Left hindlimb (tissue), 1 donor: ENCODE measurements at places on chromosomes 5 and 9.

GRCh38 chr5:137837491-137838394 is 29.9 kb upstream of the MYOT start:
- DNase-seq: no peak

- no peak for DNase-seq
Observed at GRCh38 chr9:35415402-35416097, 74.4 kb upstream of the RUSC2 start.

- DNase-seq: no peak
Observed at GRCh38 chr9:98539954-98540353, 168.8 kb downstream of the GABBR2 start.

DNA sequence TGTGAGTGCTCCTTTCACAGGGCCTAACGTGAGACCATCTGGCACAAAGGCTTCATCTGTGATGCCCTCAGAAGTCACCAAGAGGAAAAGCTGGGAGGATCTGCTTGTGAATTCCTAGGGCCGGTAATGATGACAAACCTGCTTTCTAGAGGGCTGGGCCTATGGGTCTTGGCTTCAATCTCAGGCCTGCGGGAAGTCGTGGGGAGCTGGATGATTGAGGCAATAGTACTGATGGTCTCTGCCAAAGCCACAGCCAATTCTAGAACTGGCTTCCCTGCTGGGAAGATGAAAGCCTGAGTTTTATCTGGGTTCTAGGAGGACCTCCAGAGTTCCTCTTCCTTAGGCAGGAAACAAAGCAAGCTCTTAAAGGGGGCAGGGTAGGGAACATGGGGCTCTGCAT is 102.7 kb downstream of the TMEM215 start:
- no peak for DNase-seq

- no peak for DNase-seq
Observed at GRCh38 chr9:134445000-134445399, 118.7 kb downstream of the RXRA start.

- no peak for DNase-seq
Observed at GRCh38 chr9:71223953-71224538, 102.6 kb upstream of the TRPM3 start.

DNA sequence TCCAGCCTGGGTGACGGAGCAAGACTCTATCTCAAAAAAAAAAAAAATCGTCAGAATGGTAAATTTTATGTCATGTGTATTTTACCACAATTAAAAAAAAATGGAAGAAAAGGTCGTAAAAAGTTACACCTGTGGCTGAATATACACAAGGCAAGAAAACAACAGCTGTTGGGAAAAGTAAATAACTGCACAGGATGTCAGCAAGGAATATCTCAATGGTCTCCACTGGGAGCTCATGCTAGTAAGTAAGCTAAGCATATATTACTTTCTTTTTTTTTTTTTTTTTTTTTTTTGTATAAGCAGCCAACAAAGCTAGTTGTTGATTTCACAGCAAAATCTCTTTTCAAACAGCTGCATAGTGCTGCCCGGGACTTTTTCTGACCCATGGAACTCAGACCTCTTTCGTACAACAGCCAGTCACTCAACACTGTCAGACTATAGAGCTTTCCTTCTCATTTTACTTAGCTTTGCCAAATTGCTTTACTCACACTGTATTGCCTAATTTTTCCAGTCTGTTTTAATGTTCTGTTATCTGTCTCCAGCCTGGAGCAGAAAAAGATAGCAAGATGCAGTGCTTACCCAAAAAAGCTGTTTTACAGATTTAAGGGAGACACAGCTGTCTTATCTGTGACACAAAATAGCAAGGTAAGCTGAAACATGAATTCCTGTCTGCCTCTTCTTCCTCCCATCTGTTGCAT is 175.9 kb downstream of the ENC1 start:
- DNase-seq: no peak

DNA sequence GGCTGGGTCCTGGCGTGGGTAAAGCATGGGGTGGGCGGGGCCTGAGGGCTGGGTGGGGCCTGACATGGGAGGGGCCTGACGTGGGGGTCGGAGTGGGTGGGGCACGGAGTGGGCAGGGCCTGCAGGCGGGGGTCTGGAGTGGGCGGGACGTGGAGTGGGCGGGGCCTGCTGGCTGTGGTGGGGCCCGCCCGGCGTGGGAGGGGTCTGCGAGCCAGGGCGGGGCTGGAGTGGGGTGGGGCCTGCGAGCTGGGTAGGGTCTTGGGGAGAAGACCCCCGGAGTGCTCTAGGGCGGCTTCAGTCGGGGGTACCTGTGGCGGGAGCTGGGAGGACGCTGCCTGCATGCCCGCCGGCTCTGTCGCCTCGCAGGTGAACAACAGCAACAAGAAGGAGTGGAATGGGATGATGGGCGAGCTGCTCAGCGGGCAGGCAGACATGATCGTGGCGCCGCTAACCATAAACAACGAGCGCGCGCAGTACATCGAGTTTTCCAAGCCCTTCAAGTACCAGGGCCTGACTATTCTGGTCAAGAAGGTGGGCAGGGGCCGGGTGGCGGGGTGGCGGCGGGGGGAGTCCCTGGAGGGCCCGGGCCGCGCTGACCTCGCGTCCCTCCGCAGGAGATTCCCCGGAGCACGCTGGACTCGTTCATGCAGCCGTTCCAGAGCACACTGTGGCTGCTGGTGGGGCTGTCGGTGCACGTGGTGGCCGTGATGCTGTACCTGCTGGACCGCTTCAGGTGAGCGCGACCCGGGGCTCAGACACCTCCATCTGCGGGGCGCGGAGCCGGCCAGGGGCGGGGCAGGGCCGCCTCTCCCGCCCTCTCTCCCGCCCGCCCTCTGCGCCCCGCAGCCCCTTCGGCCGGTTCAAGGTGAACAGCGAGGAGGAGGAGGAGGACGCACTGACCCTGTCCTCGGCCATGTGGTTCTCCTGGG is 8.0 kb downstream of the LRRC26 start:
- DNase-seq: no peak

DNA sequence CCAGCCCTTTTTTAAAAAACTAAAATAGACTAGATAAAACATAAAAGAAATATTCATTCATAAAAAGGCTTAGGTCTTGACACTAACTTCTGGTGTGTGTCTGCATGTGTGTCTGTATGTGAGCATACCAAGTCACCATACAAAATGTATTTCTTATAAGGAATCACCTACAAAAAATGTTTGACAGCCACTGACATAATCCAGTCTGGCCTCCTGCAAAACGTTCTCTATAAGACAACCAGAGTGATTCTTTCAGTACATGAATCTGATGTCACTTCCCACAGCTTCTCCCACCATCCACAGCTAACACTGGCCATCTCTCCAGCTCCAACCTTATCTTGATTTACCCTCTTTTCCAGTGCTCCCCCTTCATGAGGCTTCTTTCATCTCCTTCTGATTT is 192.3 kb downstream of the TLE1 start:
- DNase-seq: no peak

DNA sequence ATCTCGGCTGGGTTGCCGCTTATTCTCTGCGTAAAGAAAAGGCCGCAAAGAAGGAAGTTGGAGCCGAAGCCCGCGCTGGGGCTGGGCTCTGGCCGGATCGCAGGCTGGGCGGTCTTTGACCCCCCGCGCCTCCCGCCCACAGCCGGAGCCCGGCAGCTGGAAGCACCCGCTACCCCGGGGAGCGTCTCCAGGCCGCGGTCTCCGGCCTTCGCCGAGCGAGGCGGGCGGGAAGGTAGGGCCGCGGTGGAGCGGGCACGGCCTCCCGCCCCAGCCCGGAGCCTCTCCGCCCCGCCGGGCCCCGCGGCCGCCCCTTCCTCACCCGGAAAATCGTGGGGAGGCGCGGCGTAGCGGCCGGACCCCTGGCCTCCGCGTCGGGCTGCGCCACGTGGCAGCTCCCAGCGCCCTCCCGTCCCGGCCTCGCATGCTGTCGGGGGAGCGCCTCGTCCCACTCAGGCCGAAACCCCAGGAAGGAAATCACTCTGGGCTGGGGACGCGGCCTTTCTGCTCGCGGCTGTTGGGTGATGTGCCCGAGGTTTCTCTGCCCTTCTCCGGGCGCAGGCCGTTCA is 12.0 kb downstream of the FOXD1 start:
- DNase-seq: no peak

DNA sequence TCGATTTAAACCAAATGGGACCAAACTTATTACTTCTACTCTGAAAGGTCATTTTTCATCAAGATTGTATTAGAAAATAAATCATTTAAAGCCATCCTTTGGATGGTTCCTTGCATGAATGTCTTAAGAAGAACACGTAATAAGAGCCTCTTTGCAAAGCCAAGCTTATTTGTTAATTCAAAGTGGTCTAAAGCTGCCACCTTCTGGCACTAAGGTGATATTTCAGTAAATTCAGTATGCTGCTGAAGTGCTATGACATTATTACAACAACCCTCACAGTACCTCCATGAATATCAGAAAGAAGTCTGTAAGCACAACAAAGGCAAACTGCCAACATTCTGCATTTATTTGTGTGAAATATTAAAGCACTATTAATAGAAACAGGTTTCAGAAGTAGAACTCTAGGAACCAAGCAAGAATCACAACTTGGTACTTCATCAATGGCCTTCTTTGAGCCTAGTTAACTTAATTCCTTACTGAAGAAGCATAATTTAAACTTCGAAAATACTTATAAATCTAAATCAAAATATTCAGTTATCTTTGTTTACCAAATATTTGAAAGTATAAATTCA is 53.1 kb upstream of the TYRP1 start:
- no peak for DNase-seq

DNA sequence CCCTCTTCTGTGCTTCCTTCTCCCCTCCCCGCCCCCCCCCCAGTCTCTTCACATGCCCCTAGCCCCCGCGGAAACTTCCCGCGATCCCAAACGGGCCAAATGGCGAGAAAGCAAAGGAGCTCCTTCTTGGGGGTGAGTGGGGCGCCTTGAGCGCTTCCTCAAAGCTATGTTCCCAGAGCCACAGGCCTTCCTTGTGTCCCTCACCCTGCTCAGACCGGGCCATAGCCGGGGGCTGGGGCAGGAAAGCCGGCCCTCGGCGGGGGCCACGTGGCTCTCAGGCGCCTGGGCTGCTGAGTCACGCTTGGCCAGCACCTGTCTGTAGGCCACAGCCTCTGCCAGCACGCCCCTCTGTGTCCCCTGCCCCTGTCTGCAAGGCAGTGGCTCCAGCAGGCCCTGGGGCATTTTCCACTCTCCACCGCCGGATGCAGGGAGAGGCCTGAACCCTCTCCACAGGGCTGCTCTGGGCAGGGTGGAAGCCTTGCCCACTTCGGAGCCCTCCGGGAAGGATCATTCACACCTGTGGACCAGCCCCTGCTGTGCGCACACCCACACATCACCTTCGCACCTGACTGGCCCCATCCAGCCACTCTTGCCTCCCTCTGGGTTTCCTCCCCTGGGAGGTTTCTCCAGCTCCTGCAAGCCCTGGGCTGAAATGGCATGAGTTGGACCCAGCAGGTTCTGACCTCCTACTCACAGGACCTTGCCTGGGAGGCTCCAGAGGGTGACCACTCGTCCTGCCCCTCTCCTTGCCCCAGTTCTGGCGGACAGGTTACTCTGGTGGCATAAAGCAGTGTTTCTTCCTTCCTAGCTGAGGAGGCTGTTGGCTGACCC is 1.2 kb upstream of the SQSTM1 start:
- DNase-seq: no peak

- DNase-seq: no peak
Observed at GRCh38 chr9:7342229-7342628, 457.3 kb downstream of the DMAC1 start.

DNA sequence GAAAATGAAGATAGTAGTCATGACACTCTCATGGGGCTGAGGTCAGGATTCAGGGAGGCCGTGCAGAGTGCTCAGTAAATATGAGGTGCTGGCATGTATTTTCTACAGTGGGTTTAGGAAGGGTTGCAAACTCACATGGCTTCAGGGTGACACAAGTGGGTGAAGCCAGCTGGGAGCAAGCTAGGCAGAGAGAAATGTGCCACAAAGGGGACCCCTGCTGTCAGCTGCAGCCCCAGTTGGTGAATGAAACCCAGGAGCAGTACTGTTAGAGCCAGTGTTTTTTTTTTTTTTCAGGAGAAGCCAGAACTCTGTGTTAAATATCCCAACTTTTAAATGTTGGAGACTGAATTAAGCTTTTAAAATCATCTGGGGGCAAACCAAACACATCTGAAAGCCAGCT is 75.3 kb downstream of the INSYN2B start:
- no peak for DNase-seq

DNA sequence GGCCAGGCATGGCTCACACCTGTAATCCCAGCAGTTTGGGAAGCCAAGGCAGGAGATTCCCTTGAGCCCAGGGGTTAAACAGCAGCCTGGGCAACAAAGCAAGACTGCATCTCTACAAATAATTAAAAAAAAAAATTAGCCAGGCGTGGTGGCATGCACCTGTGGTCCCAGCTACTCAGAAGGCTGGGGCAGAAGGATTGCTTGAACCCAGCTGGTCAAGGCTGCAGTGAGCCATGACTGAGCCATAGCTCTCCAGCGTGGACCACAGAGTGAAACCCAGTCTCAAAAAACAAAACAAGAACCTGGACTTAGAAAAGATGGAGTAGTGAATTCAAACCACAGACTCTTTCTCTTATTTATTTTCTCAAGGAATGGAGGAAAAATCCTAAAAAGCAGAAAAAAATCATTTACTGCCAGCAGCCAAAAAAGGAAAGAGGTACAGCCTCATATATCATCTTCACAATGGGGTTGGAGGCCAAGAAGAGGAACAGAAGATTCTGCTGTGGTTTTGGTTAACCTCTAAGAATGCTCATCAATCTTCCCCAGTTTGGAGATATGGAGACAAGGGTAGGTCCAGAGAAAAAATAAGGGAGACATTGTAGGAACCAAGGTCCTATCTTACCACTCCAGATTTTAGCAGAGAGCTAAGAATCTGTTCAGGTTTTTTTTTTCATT is 40.0 kb upstream of the MYO10 start:
- DNase-seq: no peak

GRCh38 chr9:14956208-14956607 is 46.0 kb upstream of the FREM1 start:
- no peak for DNase-seq

GRCh38 chr5:74257645-74258313 is 382.7 kb downstream of the ENC1 start:
- DNase-seq: peak; percentile 55

DNA sequence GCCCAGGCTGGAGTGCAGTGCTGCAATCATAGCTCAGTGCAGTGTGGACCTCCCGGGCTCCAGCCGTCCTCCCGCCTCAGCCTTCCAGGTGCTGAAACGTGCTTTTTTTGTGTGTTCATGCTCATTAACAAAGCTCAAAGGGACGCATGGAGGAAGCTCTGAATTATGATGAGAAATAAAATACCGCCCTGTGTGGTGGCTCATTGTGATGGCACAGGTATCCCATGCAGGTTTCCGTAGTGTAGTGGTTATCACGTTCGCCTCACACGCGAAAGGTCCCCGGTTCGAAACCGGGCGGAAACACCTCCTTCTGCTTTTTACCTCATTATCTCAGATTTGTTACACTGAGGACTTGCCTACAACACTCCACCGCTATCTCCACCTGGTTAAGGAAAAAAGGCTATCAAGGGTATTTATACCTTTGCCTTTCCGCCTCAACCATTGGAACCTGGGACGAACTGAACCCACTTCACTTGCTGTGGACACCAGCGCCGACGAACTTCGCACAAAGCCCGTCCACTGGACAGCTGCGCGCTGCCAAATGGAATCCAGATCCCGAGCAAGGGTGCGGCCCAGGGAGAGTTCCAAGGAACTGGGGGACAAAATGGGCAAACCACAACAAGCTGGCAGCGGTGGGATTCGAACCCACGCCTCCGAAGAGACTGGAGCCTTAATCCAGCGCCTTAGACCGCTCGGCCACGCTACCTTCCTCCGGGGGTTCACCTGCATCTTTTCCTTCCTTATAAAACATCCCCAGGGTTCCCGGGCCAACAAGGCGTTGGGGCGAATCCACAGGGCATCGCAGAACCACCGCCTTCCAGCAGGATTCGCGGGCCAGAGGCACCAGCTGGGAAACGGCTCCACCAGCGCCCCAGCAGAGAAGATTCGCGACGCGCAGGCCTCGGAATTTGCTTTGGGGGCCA is 26.3 kb downstream of the OR2V2 start:
- no peak for DNase-seq
